Caco-2 (cell line): ENCODE measurements at places on chromosomes 2 and 18. TPM values are rescaled to one million over a fixed set of nuclear protein-coding genes. Genes with fewer than 3 reads are reported as not detected.

DNA sequence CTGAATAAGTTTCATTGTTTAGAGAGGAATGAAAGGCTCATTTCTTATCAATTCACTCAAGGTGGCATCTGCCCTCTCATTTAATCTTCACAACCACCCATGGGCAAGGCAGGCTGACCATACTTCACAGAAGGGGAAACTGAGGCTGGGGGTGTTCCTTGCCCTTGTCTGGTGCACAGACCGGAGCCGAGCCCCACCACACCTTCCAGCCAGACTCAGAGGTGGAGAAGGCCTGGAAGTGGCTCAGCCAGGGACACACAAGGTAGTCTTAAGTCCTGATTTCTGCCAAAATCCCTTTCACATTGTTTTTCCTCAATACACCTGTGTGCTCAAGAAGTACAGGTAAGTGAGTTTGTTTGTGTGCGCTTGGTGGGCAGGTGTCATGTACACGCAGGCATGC lies 111.9 kb upstream of the TEX51 start:
- H3K27ac ChIP-seq = no peak overlapping the region
- no peaks in the 10 kb centered on the region for H3K4me1 ChIP-seq
- DNase-seq = no peak
- H3K36me3 ChIP-seq = no peaks in the 10 kb centered on the region
- H3K4me3 ChIP-seq = no peak overlapping the region
- H3K27me3 ChIP-seq = no peaks in the 10 kb centered on the region; the same call in 1 of the 2 replicates

STAT4 gene
- 0.19 and 0.48 TPM in 2 replicates for total RNA-seq

GRCh38 chr2:86286516-86286915 lies 50.9 kb downstream of the REEP1 start:
- DNase-seq = no peak
- H3K4me1 ChIP-seq = no peaks in the 10 kb centered on the region
- H3K27me3 ChIP-seq = no peaks in the 10 kb centered on the region
- no peak overlapping the region for H3K4me3 ChIP-seq
- H3K36me3 ChIP-seq = no peaks in the 10 kb centered on the region
- no peak overlapping the region for H3K27ac ChIP-seq

DNA sequence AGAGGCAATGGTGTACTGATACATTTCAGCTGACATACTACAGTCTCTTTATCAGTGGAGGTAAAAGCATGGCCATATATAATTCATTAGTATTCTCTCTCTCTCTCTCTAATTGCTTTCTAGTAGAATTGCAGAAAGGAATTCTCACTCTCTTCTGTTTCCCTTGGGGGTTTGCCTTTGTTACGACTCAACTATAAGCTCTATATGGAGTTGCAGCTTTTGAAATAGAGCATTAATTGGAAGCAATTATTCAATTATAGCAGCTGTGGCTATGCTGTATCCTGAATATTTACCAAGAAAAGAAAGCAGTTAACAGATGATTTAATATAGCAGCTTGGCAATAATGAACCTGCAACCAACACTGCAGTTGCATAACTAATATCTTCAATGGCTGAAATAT lies 132.7 kb upstream of the STON1 start:
- no peak overlapping the region for H3K27ac ChIP-seq
- H3K4me3 ChIP-seq = no peak overlapping the region
- H3K36me3 ChIP-seq = no peaks in the 10 kb centered on the region
- H3K4me1 ChIP-seq = peaks cover 13% of the 10 kb centered on the region
- no peak for DNase-seq

DNA sequence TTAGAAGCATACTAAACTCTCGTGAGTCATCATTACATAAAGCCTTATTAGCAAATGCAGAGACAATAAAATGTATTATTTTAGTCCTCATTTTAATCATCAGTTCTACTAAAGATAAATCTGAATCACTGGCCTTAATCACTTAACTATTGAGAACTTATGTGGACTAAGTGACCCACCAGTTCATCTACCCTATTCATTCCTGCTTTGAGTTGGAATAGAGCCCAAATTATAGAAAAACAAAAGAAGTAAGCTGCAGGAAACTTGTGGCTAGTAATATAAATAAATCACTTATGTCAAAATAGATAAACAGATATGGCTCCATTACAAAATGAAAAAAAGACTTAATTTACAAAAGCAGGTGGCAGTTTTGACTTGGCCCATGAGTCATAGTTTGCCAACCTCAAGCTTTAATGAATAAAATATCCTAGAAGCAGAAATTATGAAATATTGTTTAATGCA lies 851.8 kb upstream of the CRIM1 start:
- H3K36me3 ChIP-seq = no peaks in the 10 kb centered on the region
- H3K27me3 ChIP-seq = no peaks in the 10 kb centered on the region
- no peaks in the 10 kb centered on the region for H3K4me1 ChIP-seq
- no peak for DNase-seq
- H3K27ac ChIP-seq = no peak overlapping the region

DNA sequence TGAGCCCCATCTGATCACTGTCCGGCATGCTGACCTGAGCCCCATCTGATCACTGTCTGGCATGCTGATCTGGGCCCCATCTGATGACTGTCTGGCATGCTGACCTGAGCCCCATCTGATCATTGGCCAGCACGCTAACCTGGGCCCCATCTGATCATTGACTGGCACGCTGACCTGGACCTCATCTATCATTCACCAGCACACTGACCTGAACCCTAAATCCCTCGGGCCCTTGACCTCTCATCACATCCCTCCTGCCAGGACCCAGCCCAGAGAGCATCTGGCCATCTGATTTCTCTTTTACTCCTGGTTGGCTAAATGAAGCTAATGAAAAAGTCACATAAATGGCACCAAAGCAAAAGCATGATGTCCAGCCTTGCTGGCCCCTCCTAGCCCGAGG lies 207.1 kb downstream of the NDUFA10 start:
- no peaks in the 10 kb centered on the region for H3K4me1 ChIP-seq
- H3K36me3 ChIP-seq = no peaks in the 10 kb centered on the region
- H3K4me3 ChIP-seq = no peak overlapping the region

SDC1 gene
- total RNA-seq = 23.5 and 24.3 TPM in 2 replicates
